ENCODE measurements at places on chromosomes 12 and 14. TPM values are rescaled to one million over a fixed set of nuclear protein-coding genes. Genes with fewer than 3 reads are reported as not detected.

The C12orf60 gene
- 0.22 TPM for total RNA-seq

The EPS8 gene
- 0.80 TPM for total RNA-seq

GRCh38 chr14:50924843-50925242, 19.4 kb downstream of the PYGL start:
- DNase-seq: no peak
- H3K4me3 ChIP-seq: no peak overlapping the region
- no peak overlapping the region for H3K27ac ChIP-seq
- H3K4me1 ChIP-seq: no peaks in the 10 kb centered on the region
- H3K27me3 ChIP-seq: peaks cover 3% of the 10 kb centered on the region
- H3K36me3 ChIP-seq: no peaks in the 10 kb centered on the region

GRCh38 chr14:56170877-56171422, 52.7 kb downstream of the PELI2 start:
- peaks cover 33% of the 10 kb centered on the region for H3K4me1 ChIP-seq
- H3K36me3 ChIP-seq: no peaks in the 10 kb centered on the region
- no peak overlapping the region for H3K27ac ChIP-seq
- no peak for DNase-seq

DNA sequence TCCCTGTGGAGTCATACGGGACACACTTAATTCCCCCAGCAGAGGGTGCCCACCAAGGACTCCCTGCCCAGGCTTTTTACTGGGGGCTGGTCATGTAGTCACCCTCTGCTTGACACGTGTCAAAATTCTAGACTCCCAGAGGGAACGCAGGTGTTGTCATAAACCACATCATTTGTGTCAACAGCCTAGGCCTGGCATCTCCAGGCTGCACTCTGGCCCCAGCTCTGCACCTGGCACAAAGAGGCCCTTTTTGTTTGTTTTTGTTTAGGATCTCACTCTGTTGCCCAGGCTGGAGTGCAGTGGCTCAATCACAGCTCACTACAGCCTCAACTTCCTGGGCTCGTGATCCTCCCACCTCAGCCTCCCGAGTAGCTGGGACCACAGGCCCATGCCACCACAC, 21.1 kb downstream of the BRI3BP start:
- no peak overlapping the region for H3K4me3 ChIP-seq
- H3K36me3 ChIP-seq: peaks cover 19% of the 10 kb centered on the region
- H3K27ac ChIP-seq: no peak overlapping the region

- peak overlapping the region; percentile 60 for H3K4me3 ChIP-seq
- DNase-seq: no peak
- peak overlapping the region; percentile 83 for H3K27ac ChIP-seq
Measured at GRCh38 chr14:75334549-75335051, 56.0 kb downstream of the FOS start.

DNA sequence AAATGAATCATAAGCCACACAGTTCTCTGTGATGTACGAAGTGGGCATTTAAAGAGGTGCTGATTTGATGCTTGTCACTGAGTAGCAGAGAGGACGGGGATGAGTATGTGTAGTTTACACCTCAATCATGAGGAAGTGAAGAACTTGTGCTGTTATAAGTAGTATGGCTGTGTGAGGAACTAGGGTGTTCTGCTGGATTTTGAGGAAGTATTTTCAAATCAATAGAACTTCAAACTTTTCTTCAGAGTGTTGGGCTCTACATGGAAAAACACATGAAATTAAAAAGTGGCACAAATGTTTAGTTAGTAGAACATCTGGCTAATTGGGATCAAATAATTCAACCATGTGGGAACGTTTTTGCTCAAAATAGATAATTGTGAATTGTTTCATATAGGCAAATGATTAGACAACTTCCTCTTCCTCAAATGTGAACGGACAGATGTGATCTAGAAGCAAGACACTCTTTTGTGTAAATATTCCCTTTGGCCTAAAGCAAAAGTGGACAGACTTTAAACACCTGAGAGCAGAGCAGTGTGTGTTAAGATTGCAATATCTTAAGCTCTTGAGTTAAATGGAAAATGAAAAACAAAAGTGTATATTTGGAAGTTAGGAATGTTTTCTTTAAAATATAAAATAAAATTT, 168.5 kb downstream of the NAV3 start:
- DNase-seq: no peak
- H3K27me3 ChIP-seq: no peaks in the 10 kb centered on the region
- H3K27ac ChIP-seq: no peak overlapping the region
- no peaks in the 10 kb centered on the region for H3K36me3 ChIP-seq
- no peaks in the 10 kb centered on the region for H3K4me1 ChIP-seq
- no peak overlapping the region for H3K4me3 ChIP-seq

DNA sequence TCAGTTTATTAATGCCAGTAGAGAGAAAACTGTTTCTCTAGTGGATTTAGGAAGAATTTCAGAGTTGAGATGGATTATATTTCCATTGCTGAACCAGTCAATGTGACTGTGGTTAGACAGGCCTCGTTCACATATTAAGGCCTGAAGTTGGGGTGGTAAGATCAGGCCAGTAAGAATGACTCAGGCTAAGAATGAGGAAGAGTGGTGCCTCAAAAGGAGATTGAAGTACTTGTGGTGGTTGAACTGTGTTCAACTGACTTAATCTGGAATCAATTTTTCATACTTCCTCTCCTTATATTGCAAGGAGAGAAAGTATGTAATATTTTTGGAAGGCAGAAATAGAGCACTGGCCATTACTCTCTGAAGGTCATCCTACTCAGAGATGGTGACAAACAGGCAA, 37.8 kb upstream of the ATF7IP start:
- no peak for DNase-seq
- no peaks in the 10 kb centered on the region for H3K4me1 ChIP-seq
- H3K36me3 ChIP-seq: no peaks in the 10 kb centered on the region

DNA sequence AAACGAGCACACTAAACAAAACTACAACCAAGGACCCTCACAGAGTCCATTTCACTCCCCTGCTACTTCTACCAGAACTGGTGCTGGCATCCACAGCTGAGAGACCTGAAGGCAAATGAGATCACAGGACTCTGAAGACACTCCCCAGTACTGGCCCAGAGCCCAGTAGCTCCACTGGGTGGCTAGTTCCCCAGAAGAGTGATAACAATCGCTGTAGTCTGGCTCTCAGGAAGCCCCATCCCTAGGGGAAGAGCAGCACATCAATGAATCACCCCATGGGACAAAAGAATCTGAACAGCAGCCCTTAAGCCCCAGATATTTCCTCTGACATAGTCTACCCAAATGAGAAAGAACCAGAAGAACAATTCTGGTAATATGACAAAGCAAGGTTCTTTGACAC, 190.7 kb upstream of the BMP4 start:
- H3K4me1 ChIP-seq: no peaks in the 10 kb centered on the region
- no peak for DNase-seq
- no peaks in the 10 kb centered on the region for H3K27me3 ChIP-seq
- H3K36me3 ChIP-seq: no peaks in the 10 kb centered on the region
- H3K27ac ChIP-seq: no peak overlapping the region
- H3K4me3 ChIP-seq: no peak overlapping the region

DNA sequence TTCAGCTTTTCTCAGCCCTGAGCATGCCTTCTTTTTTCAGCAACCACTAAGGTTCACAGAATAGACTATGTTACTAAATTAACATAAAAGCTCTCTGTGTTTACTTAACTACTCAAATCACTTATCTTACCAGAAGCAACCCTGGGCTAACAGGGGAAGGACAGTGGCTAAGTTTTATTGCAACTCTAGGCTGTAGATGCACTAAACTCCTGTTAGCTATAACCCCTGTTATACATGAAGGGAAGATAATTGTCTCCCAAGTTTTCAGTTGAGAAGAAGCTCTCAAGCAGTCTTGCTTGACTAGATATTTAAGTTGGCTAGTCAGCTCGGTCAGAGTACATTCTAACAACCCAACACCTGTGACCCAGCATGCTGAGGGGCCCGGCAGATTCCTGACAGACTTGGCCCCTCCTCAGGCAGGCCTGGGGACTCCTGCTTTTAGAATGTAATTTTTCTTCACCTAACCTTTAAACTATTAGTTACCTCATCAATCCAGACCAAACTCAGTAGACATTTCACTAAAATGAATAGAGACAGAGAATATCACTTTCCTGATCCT, 464.5 kb downstream of the EGLN3 start:
- no peaks in the 10 kb centered on the region for H3K4me1 ChIP-seq
- no peak overlapping the region for H3K4me3 ChIP-seq
- no peak overlapping the region for H3K27ac ChIP-seq
- DNase-seq: no peak
- H3K27me3 ChIP-seq: no peaks in the 10 kb centered on the region

DNA sequence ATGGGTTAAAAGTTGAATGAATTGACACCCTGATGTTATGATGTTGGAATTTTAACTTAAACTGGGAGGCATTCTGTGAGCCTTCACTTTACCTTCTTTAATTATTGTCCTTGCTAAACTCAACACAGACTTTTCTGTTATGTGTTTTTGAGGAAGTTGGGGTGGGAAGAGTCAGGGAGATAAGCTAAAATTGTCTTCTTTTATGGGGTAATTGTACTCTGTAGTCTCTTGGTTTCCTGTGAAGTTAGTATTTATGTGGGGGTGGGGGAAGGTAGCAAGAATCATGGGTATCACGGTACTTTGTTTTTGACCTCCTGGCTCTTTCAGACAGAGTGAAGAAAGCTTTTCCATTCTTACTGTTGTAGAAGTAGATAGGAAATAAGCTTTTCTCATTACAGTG, 32.9 kb downstream of the RAB21 start:
- H3K27ac ChIP-seq: no peak overlapping the region
- no peak for DNase-seq
- H3K27me3 ChIP-seq: no peaks in the 10 kb centered on the region
- no peak overlapping the region for H3K4me3 ChIP-seq
- H3K4me1 ChIP-seq: no peaks in the 10 kb centered on the region

- no peak for DNase-seq
- no peaks in the 10 kb centered on the region for H3K4me1 ChIP-seq
- H3K36me3 ChIP-seq: no peaks in the 10 kb centered on the region
Measured at GRCh38 chr12:11178250-11178649, 7.3 kb downstream of the SMIM10L1 start.

DNA sequence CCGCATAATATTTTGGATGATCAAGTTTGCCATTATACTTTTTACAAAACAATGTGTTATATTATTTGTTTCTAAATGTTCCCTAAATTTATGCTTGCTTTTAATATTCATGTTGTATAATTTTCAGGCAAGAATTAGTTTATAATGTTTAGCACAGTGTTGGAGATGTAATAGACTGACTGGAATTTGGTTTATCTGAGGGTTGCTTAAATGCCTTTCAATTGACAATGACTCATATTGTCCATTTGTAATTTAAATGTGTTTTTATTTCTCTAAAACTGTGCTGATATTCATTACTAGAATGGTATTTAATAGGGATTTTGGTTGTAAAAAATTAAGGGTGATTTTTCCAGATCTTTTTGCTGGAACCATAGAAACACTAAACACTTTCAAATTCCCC, 788.4 kb downstream of the SLC6A15 start:
- no peaks in the 10 kb centered on the region for H3K4me1 ChIP-seq
- no peak overlapping the region for H3K4me3 ChIP-seq
- DNase-seq: no peak
- H3K27me3 ChIP-seq: no peaks in the 10 kb centered on the region

- peaks cover 13% of the 10 kb centered on the region for H3K4me1 ChIP-seq
- no peaks in the 10 kb centered on the region for H3K27me3 ChIP-seq
- H3K4me3 ChIP-seq: peak overlapping the region; percentile 72
- H3K27ac ChIP-seq: peak overlapping the region; percentile 93
- peaks cover 19% of the 10 kb centered on the region for H3K36me3 ChIP-seq
Measured at GRCh38 chr14:58243790-58244555, 670 bp upstream of the PSMA3 start.

DNA sequence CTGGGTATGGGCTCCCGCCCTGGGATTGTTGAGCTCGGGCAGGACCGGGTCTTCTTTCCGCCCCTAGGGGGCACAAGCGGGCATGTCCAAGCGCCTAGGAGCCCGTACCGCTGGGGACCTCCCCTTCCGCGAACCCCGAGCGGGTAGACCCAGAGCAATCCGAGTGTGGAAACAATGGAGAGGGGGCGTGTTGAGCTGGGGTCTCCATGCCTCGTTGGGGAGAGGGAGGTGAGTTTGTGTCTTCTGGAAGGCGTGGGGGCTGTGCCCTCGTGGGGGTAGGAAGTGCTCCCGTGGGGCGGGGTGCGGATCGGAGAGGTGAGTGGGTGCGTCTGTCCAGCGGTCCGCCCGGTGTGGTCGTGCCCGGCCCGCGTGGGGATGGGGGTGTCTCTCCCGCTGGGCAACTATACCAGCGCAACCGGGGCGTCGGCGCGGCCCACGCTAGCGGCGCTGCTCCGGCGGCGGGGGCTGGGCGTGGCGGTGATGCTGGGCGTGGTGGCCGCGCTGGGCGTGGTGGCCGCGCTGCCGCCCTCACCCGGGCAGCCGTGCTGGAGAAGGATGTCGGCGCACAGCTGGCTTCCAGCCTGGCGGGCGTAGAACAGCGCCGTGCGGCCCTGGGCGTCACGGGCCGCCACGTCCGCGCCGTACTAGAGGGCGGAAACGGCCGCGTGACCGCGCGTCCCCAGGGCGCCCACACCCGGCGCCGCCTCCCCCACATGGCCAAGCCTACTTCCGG, 12.2 kb downstream of the AGAP2 start:
- peaks cover 10% of the 10 kb centered on the region for H3K4me1 ChIP-seq
- no peaks in the 10 kb centered on the region for H3K27me3 ChIP-seq
- DNase-seq: peak; percentile 35
- H3K4me3 ChIP-seq: no peak overlapping the region
- no peak overlapping the region for H3K27ac ChIP-seq
- peaks cover 51% of the 10 kb centered on the region for H3K36me3 ChIP-seq

- H3K27ac ChIP-seq: no peak overlapping the region
- H3K36me3 ChIP-seq: no peaks in the 10 kb centered on the region
- DNase-seq: no peak
- H3K4me1 ChIP-seq: no peaks in the 10 kb centered on the region
Measured at GRCh38 chr14:65548878-65549277, 136.3 kb downstream of the FUT8 start.

DNA sequence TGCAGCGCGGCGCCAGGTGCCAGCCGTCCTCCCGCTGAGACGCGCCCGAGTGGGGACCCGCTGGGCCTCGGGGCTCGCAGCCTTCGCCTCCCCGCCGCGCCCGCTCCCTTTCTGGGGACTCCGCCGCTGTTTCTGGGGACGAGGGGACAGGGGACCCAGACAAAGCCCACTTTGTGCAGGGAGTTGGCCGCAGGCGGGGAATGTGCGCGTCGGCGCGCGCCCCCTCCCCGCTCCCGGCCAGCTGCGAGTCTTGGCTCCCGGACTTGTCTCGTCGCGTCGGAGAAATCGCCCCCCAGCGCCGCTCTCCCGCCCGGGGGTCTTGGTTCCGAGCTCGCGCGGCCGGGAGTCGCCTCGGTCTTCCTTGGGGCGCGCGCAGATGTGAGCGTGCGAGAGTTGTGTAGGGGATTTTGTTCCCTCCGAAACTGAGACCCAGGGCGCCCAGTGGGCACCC, 717 bp downstream of the VASH1 start:
- H3K36me3 ChIP-seq: no peaks in the 10 kb centered on the region
- H3K4me1 ChIP-seq: peaks cover 27% of the 10 kb centered on the region
- DNase-seq: no peak
- no peak overlapping the region for H3K27ac ChIP-seq

All from CD4-positive, alpha-beta T cell (primary cell).